ENCODE measurements at places on chromosomes 1 and 21.

- no peak for DNase-seq
Observed at GRCh38 chr21:28356422-28356821, 636.3 kb downstream of the LTN1 start.

- DNase-seq: no peak
Observed at GRCh38 chr1:3831689-3832088, 25.3 kb downstream of the CEP104 start.

GRCh38 chr1:233079574-233079973, 129.2 kb downstream of the NTPCR start:
- DNase-seq: no peak

DNA sequence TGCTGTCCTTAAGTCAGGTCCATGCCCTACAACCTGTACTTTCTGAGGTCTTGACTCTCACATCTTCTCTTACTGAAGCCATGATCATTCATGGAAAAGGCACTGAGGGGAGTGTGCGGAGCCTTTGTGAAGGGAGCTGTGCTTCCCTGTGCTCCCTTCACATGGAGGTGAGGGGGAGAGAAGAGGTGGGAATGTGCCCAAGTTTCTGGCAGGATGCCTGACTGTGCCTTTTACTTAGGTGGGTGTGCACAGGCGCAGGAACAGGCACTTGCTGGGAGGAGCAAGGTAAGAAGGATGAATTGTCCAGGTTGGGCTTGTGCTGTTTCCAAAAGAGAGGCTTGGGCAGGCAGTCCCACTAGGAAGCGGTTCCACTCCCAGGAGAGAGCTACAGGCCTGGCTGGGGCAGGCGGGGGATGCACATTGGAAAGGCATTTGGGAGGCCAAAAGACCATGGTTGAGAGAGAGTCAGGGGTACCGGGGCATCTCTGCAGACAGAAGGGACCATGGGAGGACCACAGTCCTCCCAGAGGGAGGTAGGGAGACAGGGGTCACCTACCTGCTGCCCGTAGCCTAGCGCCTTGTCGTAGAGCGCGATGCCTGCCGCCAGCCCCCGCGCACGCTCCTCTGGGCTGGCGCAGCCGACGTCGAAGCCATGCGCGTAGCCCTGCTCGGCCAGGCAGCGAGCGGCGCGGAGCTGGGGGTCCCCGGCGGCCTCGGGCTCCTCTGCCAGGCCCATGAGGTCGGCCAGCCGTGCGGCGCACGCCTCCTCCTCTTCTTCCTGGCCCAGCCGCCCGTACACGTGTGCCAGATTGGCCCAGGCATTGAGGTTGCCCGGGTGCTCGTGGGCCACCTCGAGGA, 853 bp downstream of the TTC22 start:
- DNase-seq: no peak

GRCh38 chr1:99763956-99764355, 2.5 kb downstream of the FRRS1 start:
- DNase-seq: no peak

DNA sequence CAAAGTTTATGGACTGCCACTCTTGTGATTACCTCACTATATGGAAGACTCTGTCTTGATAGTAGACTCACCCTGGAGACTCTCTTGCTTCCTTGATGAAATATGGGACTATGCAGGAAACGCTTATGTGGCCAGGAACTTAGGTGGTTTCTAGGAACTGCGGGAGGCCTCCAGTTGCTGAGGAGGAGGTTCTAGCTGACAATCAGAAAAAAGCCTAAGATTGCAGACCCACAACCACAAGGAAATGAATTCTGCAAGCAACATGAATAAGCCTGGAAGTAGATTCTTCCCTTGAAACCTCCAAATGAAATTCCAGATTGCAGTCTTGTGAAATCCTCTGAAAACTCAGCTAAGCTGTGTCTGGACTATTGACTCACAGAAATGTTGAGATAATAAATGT, 88.9 kb upstream of the COL11A1 start:
- DNase-seq: peak; percentile 73

GRCh38 chr1:148309940-148310500, 157.9 kb upstream of the NBPF11 start:
- DNase-seq: no peak

DNA sequence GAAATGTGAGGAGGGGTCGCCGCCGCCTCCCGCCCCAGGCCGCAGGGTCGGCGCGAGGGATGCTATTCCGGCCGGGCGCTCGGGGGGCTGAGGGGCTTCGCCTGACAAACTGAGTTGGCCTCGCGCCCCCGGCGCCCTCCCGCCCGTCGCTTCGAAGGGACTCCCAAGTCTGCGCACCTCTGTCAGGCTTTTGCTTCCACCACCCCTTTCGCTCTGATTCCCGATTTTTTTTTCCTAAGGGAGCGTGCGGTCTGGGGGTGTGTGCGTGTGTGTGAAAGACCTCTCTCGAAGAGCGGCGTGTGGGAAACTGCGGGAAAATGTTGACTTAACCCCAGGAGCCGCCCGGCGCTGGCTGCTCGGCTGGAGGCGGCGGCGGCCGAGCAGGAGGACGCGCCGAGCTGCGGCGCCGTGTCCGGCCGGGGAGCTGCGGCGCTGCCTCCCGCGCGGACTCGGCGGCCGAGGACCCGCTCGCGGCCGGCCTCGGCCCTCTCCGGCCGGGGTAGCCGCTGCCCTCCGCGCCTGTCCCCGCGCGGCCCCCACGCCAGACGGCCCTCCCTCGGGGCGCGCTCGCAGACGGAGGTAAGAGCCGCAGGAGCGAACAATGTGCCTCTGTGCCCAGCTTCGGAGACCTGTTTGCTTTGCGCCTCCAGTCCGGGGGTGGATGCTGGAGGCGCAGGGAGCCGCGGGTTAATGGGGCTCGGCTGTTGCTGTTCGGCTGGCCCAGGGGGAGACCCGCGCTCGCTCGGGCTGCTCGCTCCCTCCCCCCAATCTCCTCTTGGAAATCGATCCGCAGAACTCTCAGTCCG, 1.1 kb downstream of the ADGRL2 start:
- no peak for DNase-seq

DNA sequence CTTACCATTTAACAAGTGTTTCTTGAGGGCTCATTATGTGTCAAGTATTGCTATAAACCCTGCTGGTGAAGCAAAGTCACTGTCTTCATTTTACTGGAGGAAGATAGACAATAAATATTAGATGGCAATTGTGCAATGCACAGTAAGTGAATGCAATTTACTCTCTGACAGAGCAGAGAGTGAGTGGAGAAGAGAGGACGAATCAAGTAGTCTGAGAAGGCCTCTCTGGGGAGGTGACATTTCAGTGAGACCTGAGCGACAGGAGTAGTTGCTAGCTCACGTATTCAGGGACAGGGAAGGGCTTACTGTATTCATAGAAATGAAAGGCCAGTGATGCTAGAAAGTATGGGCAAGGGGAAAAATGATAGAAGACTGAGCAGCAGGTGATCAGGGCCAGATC, 1.2 kb upstream of the NMNAT2 start:
- no peak for DNase-seq

- DNase-seq: no peak
Observed at GRCh38 chr1:66607458-66607857, 73.5 kb downstream of the SGIP1 start.

GRCh38 chr1:32201011-32201855, 838 bp downstream of the CCDC28B start:
- DNase-seq: no peak

GRCh38 chr1:94379615-94380014, 38.6 kb upstream of the ABCD3 start:
- DNase-seq: no peak

GRCh38 chr1:177010211-177010825, 154.2 kb downstream of the ASTN1 start:
- no peak for DNase-seq

DNA sequence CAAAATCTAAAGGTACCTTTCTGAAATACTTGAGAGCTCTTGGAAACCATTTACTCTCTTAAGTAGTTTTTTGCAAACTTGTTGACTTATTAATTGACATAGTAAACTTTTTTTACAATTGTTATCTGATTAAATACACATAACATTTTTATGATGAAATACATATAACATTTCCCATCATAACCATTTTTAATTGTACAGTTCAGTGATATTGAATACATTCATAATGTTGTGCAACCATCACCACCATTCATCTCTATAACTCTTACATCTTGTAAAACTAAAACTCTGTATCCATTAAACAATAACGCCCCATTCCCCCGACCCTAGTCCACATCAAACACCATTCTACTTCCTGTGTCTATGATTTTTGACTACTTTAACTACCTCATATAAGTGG, 95.7 kb upstream of the ZNF648 start:
- DNase-seq: no peak

- no peak for DNase-seq
Observed at GRCh38 chr1:228154670-228155571, 5.2 kb downstream of the GJC2 start.

DNA sequence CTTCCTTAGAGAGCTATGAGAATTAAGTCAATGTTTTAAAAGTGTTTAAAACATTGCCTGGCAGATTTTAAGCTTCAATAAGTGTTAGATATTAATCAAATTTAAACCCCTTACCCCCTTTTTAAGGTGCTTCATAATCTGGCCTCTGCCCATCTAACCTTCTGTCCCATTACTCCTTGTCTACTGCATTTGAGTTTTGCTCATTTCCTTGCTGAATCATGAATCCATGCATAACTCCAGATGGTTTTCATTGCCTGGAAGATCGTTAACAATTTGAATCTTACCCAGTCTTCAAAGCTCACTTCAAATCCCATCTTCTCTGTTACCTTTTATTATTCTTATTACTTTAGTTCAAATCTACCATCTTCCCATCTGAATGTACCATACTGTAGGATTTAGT, 4.6 kb downstream of the HJV start:
- DNase-seq: no peak

GRCh38 chr1:7346600-7347570, 424.2 kb upstream of the VAMP3 start:
- DNase-seq: no peak

GRCh38 chr1:74357756-74358155, 122.6 kb downstream of the TNNI3K start:
- DNase-seq: no peak

Data from fibroblast of skin of left biceps (primary cell).